Occipital lobe (tissue), 3 donors: ENCODE measurements at places on chromosomes 5 and 9.

GRCh38 chr9:2158766-2159430 lies 143.8 kb downstream of the SMARCA2 start:
- no peak for DNase-seq

GRCh38 chr5:171664489-171664888 lies 121.1 kb upstream of the SMIM23 start:
- no peak for DNase-seq

DNA sequence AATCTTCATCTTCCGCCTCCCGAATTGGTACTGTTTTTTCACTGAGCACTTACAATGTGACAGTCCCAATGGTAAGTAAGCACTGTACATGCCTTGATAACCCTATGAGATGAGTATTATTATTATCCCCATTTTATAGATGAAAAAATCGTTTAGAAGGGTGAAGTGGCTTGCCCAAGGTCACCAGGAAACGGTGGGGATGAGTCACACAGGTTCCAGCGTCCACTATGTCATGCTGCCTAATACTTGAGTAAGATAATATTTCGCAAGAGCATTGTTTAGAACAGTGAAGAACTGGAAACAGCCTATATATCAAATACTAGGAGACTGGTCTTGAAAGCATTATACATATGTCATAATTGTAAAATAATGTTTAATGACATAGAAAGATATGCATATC lies 12.9 kb downstream of the HAND1 start:
- no peak for DNase-seq

GRCh38 chr9:36862206-36863145 lies 171.6 kb downstream of the PAX5 start:
- no peak for DNase-seq

GRCh38 chr9:93536167-93536566 lies 40.2 kb upstream of the PHF2 start:
- DNase-seq: no peak

DNA sequence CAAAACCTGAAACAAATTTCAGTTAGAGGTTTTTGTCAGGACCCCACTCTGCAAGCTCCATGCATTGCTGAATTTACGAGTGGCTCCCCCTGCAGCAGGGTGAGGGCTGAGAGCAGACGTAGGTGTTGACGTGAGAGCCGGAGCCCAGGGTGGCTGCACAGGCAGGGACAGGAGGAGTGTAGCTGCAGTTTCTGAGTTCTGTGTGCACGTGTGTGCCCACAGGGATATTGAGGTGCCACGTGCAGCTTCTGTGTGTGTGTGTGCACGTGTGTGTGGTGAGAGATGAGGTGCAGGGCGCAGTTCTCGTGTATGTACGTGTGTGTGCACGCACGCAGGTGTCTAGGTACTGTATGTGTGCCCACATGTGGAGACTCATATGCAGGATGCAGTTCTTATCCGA lies 14.6 kb downstream of the PLEKHG4B start:
- DNase-seq: no peak

DNA sequence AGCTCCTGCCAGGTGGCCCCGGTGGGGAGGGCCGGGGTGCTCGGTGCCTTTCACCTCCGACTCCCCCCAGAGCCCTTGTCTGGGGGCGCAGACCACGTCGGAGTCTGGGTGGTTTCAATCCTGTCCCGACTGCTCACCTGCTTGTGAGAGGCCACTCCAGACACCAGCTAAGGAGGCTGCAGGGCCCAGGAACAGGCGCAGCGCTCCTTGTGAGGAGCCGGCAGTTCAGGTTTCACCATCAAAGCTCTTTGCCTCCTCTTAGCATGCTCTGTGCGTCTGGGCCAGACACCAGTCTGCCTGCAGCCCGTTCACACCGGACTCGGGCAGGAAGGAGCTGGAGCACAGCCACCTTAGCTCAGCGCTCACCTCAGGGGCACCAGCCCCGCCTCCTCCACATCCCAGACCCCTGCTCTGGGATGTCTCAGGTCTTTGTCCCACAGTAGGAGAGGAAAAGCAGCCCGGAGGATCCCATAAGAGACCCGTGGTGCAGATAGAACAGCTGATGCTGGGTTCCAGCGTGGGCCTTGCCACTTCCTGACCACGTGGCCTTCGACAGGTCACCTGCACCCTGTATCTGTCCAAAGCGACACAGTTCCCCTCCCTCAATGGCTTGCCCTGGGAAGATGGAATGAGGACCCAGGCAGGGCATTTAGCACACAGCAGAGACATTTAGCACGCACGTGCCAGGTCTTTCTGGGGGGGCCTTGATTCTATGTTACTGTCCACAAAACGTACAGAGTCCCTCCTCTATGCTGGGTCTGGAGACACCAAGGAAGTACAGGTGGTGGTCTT lies 106.2 kb upstream of the LMX1B start:
- DNase-seq: no peak

GRCh38 chr9:105539452-105539851 lies 18.5 kb upstream of the FKTN start:
- no peak for DNase-seq

GRCh38 chr5:157449011-157449723 lies 10.8 kb upstream of the NIPAL4 start:
- DNase-seq: no peak

DNA sequence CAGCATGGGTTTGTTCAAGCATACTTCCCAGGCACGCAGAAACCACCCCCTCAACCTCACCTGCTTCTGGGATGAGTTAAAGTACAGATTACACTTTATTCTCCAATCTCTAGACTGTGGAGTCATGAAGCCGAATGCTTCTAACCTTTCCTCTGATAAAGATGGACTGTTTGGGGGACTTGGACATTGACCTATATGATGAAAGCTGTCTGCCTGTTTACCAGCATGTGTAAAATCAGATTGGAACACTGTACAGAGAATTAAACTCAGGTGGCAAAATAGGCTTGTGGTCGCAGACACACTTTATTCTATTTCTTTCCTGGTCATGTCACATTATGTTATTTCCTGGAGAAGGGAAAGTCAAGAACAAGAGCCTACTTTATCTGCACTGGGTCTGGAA lies 25.7 kb downstream of the IL9 start:
- DNase-seq: no peak

- no peak for DNase-seq
Observed at GRCh38 chr9:124699575-124699974, 71.5 kb downstream of the NR6A1 start.

DNA sequence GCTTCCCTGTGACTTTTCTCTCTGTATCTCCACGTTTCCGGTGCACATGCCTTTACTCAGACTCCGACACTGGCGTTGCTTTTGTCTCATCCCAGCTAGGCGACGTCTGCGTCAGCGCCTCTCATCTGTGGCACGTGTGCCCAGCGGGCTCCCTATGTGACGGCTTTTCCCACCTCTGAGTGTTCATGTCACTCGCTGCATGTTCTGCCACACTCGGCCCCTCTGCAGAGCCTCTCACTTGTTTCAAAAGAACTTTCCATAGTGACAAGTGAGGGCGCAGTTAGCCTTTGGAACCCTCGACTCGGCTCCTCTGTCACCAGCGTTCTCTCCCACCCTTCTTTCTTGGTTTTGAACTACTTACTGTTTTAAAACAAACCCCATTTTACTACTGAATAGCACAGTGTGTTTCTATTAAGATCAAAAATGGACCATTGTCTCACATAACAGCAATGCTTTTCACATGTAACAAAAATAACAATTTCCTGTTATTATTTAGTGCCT lies 113.4 kb upstream of the CACNA1B start:
- no peak for DNase-seq

DNA sequence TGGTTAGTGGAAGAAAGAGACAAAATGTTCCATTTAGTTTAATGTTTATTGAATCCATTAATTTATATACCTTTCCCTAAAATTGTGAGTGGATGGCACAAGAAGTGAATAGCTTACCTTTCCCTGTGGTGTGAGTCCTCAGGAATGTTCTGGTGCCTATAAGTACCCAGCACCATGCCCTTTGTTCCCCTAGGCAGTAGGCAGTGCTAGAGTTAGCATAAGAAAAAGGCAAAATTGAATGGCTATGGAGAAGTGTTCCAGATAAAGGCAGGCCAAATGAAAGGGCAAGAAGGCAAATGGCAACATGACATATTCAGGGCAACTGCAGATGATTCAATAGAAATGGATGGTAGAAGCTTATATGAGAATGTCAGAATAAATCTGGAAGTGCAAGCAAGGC lies 370.8 kb upstream of the PTGER4 start:
- DNase-seq: no peak

DNA sequence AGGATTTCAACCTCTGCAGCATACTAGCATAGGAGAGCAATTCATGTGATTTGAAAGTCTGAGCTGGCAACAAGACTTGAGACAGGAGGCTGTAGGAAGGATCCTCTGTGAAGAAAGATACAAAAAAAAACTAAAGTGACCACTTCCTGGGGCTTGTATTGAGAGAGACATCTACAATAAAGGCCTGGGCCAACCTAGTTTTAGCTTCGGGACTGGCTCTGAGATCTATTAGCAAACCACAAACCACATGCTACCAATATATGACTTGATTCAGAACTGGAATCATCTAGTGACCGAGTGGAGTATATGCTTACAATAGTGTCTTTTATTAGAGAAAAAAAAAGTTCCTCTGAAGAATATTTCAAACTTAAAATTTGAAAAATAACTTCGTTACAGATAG lies 1448.9 kb upstream of the CDH6 start:
- DNase-seq: no peak

- no peak for DNase-seq
Observed at GRCh38 chr5:140927228-140927573, 1.1 kb downstream of the PCDHAC1 start.

DNA sequence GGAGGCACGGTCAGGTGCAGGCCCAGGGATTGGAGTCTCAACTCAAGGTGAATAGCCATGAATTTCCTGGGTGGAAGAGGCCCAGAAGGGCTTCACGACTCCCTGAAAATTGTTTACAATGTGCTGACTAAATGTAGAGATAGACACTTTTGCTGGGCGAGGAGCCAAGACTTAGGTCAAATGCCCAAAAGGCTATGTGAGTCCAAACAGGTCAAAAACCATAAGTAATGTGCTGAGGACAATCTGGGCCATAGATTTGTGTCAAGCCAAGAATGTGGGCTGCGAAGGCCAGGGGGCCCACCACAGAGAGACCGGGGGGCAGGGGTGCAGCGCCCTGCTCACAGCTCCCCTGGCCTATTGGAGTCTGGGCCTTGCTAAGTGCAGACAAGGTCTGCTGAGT lies 197.8 kb downstream of the HSPA4 start:
- no peak for DNase-seq

- DNase-seq: no peak
Observed at GRCh38 chr9:17065062-17065461, 69.8 kb upstream of the CNTLN start.

DNA sequence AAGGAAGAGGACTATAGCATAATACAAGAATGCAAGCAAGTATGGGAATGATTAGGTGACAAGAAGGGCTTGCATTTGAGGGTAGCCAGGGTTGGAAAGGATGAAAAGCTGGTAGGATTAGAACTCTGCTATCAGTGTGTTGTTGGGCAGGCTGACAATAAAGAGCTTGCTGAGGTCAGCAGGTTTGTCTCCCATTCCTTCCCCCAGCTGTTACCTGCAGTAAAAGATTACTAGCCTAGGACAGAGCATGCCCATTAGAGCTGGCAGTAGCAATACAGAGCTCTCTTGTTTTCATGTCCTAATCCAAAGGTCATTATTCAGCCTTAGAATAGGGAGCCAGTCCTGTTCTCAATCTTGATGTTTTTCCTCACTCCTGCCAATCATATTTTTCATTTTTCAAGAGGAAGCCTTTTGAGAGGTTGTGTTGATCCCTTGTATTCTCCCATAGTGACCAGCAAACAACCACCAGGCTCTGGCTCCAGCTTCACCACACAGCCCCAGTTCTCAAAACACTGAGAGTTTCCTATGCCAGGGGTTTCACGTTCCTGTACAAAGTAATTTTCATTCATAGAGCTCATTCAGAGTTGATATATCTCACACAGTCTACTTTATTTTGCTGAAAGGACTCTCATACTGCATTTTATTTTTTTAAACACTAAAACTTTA lies 71.7 kb downstream of the OR2K2 start:
- no peak for DNase-seq

- DNase-seq: no peak
Observed at GRCh38 chr5:10653751-10654400, 90.0 kb downstream of the ANKRD33B start.

GRCh38 chr9:99222416-99223270 lies 561 bp downstream of the SEC61B start:
- DNase-seq: no peak

- DNase-seq: no peak
Observed at GRCh38 chr5:155193029-155193428, 179.5 kb downstream of the KIF4B start.

GRCh38 chr5:93599001-93599379 lies 16.0 kb downstream of the NR2F1 start:
- no peak for DNase-seq

DNA sequence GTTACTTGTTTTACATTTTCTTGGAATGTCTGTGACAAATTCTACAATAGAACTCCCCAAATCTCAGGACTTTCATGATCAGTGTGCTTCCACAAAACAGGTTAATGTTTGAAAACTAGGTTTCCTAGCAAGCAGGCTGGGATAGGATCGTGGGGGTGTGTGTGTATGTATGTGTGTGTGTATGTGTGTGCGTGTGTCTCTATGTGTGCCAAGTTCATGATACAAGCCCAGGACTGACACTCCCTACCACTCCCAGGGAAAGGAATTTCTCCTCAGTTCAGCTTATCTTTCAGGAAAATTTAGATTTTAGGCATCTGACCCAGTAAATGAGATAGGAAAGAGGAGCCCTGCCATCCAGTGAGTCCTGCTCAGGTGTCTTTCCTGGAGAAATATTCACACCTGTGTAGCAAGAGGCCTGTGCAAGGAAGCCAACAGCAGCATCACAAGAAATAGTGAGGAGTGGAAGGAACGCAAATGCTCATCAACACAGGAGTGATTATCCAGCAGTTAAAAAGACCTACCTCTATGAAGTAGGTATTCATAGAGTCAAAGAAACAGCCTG lies 13.8 kb upstream of the ABLIM3 start:
- no peak for DNase-seq

DNA sequence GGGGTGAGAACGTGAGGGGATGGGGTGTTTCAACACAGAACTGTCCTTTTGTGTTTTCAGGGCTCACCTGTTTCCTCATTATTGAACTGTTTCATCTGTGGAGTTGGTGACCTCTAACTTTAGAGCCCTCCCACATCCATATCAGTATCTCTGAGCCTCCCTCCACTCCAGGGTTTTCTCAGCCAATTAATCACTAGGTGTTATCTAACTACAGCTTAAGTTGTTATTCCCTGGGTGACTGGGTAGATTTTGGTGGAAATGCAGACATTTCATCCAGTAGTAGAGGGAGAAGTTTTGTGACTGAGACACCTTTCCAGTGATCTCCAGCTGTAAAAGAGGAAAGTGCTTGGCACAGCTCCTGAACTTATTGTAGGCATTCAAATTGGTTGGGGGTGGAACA lies 23.7 kb downstream of the PPP3R2 start:
- DNase-seq: no peak

GRCh38 chr5:108857905-108858304 lies 110.2 kb downstream of the FER start:
- DNase-seq: no peak

GRCh38 chr9:131358556-131358955 lies 35.3 kb upstream of the PRRC2B start:
- DNase-seq: no peak

DNA sequence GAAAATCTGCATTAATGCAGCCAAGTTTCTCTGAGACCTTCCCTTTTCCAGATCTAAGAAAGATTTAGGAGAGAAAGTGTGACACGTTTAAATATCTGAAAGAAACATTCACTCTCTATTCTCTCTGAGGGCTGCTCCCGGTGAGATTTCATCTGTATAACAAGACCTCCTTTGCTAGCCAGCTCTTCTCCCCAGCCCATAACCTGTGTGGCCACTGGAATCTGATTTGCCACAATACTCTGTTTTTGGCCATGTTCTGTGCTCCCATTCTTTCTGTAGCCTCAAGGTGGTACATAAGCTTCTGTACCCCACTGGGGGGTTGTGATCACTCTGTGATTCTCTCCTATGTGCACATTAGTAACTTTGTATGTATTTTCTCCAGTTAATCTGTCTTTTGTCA lies 291.0 kb upstream of the SEMA6A start:
- no peak for DNase-seq
